ENCODE measurements at places on chromosomes 7 and 10. TPM values are rescaled to one million over a fixed set of nuclear protein-coding genes. Genes with fewer than 3 reads are reported as not detected.

PRPS1L1 gene
- polyA plus RNA-seq: not detected

JAZF1 gene
- 3.7 TPM for polyA plus RNA-seq

SAP25 gene
- 0.72 TPM for polyA plus RNA-seq

PPP3CB gene
- 9.6 TPM for polyA plus RNA-seq

ETV1 gene
- polyA plus RNA-seq: not detected

DNA sequence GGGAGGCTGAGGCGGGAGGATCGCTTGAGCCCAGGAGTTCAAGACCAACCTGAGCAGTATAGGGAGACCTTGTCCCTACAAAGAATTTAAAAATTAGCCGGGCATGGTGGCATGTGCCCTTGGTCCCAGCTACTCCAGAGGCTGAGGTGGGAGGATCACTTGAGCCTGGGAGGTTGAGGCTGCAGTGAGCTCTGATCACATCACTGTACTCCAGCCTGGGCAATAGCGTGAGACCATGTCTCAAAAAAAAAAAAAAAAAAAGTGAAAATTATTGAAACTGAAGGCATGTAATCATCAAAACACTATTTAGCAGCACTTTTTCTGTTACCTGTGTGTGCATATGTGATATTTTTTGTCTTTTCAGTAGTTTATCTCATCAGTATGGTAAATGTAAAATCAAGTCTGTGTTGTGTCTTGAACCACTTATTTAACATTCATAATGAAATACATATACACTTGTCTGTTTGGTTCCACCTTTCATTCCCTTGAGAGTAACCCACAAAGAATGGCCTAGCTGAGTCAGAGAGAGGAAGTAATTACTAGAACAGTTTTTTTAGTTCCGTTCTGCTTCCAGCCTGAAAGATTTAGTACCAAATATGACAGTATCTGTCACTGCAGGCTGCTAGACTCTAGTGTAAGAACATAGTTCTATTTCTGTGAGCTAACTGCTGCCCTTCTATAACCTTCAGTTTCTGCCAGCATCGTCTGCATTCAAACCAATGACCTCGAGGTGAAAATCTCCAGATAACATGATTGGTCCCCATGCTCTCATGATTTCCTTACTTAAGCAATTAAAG lies 68.6 kb downstream of the MMRN2 start:
- no peak for DNase-seq

GRCh38 chr7:117381362-117381761 lies 45.9 kb downstream of the ASZ1 start:
- no peak for DNase-seq

DNA sequence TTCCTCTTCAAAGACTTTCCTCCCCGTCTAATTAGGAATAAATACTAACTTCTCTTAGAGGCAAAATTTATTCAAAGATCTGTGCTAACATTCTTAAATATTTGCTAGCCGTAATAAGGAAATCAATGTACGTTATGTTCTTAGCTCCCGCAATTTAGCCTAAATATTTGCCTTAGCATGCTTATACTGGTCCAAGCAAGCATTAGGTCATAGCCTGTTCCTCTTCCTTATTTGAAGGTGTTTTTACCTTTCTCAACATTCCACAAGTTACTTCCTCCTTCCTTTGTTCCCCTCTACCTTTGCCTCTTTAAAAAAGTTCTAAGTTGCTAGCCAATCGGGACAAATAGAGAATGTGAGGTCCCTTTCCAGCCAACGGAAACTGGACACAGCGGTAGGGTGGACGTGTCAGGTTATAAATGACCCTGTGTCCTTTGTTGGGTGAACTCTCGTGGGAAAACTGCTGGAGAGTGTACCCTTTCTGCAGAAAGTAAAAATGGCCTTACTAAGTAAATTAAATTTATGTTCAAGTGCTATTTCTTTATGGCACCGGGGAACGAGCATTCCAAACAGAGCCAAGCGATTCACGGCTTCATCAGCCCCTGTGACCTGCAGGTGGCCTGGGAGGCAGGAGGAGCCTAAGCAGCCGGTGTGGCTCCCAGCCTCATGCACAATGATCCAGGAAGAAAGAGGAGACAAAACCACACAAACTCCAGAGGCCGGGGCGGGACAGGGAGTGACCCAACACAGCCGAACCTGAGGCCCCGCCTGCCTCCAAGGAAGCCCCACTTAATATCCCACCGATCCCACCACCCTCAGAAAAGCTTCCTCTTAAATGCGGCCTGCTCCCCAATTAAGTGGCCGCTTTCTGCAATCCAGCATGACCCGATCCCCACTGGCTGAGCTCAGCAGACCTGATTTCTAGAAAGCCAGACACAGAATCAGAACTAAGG lies 67.0 kb downstream of the ZRANB1 start:
- no peak for DNase-seq

GRCh38 chr10:7354330-7355047 lies 56.3 kb downstream of the SFMBT2 start:
- no peak for DNase-seq

DNA sequence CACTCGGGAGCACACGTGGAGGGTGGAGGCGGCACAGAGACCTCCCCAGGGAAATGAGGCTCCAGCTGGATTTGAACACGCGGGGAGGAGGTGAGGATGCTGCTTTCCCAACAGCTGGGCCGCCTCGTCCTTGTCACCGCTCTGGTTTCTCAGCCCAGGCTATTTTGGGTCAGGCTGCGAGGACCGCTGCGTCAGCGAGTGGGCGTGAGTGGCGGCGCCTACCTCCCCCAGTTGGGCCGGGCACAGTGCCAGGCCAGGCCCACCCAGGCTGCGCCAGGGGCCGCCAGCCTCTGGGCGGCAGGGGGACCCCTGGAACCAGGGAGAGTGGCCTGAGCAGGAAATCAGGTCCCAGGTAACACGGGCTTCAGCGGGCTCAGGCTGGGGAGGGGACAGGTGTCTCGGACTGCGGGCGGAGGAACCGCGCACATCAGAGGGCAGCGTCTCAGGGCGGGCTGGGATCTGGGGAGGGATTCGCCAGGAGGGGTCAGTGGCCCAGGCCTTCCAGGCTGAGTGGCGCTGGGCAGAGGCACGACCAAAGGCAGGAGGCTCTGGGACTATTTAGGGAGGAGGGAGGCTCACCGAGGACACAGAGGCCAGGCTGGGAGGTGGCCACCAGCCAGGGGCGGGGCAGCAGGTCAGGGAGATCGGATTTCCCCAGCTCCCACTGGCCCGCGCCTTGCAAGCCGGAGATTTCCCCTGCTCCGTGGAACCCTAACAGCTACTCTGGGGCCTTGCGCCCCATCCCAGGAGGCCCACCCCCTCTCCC lies 125.2 kb upstream of the RET start:
- no peak for DNase-seq

DNA sequence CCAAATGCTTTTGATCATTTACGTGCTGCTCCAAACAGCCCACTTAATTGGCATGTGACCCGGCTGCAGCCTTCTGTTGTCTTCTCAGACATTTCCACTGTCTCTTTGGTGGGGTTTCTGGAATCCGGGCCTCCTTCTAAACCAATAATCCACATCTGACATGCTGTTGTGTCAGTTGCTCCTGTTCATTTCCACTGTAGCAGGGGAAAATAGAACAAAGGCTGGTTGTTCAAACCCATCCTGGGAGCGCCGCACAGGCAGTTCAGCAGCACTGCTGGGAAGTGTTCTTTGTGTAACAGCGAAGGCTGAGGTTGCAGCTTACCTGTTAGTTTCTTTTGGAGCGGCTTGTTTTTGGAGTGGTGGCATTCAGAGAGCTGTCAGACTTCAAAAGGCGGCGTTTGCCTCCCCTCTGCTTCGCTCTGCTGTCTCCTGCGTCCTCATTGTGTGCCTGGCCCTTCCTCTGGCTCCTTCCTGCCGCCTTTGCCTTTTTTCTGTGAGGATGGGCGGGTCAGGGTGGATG lies 149.4 kb downstream of the SNX10 start:
- no peak for DNase-seq

- DNase-seq: peak; percentile 89
Observed at GRCh38 chr10:6348096-6348874, 145.6 kb downstream of the PFKFB3 start.

DNA sequence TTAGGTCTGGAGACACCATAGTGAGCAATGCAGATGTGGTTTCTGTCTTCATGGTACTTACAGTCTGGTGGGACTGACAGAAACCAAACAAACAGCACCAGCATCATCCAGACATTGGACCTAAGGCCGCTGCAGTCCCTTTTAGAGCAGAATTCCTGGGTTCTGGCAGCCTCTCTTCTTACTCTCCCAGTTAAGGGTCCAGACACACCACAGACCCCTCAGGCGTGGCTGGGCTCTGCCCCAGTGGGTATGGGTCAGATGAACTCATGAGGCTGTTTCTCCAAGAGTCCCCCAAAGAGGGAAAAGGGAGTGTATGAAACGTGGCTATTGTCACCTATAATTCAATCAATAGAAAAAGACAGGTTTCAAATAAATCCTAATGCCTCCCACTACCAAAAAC lies 31.3 kb downstream of the PRLHR start:
- DNase-seq: no peak

DNA sequence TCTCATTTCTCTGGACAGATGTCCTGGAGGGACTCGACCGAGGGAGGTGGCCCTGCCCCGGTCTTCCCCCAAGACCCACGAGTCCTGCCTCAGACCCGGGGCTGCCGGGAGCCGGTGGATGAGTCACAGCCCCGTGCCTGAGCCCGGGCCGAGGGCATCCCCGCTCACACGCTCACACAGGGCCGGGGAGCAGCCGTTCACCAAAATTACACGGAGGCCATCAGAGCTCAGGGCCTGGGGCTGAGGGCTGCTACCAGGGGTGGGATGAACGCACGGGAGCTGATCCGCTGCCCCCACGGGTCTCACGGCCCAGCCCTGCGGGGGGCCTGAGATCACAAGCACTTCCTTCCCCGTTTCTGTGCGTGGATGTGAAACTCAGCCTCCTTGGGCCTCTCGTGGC lies 17.5 kb downstream of the FAM20C start:
- no peak for DNase-seq

DNA sequence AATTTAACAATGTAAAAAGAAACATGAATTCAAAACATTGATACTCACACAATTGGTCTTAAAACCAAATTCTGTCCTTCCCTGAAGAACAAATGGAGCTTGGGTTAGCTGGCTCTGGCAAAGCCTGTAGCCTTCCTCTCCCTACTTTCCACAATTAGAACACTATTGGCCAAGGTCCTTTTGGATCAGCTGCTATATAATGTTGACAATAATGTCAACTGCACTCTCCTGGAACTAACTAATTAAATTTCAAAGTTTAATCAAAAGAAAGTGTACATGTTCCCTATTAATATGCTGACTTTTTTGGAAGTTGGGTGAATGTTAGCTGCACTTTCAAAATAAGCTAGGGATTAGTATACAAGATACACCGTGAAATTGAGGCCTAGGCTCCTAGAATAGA lies 440.1 kb upstream of the NFE2L3 start:
- no peak for DNase-seq

DNA sequence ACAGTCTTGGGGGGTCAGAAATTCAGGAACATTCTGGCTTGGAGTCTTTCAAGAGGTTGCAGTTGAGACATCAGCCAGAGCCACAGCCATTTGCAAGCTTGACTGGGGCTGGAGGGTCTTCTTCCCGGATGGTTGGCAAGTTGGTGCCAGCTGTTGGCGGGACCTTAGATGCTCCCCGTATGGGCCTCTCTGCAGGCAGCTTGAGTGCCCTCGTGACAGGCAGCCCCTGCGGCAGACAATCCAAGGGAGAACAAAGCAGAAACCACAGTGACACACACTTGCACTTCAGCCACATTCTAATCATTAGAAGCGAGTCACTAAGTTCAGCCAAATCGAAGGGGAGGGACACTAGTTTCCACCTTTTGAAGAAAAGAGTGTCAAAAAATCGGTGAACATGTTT lies 59.4 kb upstream of the MXI1 start:
- DNase-seq: no peak

DNA sequence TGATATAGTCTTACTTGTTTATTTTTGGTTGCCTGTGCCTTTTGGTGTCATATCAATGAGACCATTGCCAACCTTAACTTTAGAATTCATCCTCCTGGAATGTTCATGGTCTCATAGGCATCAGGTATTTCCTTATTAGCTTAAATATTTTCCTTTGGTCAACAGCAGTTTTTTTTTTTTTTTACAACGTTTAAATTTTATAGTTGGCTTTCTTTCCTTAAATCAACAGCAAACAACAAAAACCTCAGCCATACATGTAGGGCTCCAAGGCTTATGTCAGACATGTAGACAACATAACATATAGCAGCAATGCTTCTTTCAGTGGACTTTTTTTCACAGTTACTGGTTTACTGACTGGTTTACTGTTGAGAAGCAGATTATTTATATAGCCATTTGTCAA lies 22.7 kb downstream of the ENTPD7 start:
- DNase-seq: no peak

DNA sequence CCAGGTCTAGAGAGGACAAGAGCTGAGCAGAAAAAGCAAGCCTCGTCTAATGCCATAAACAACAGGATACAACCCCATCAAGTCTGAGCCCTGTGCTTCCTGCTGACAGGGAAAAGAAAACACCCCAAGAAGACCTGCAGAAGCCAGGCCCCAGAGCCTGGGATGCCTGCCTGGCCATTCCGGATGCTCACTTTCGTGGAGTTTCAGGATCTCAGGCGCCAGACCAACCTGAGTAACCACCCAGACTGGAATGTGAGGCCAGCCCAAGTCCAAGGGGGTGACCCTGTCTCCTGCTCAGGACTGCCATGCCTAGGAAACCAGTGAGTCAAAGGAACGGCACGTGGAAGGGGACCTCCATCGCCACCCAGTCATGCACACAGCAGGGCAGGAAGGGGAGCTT lies 74.3 kb downstream of the PLXNA4 start:
- DNase-seq: no peak

DNA sequence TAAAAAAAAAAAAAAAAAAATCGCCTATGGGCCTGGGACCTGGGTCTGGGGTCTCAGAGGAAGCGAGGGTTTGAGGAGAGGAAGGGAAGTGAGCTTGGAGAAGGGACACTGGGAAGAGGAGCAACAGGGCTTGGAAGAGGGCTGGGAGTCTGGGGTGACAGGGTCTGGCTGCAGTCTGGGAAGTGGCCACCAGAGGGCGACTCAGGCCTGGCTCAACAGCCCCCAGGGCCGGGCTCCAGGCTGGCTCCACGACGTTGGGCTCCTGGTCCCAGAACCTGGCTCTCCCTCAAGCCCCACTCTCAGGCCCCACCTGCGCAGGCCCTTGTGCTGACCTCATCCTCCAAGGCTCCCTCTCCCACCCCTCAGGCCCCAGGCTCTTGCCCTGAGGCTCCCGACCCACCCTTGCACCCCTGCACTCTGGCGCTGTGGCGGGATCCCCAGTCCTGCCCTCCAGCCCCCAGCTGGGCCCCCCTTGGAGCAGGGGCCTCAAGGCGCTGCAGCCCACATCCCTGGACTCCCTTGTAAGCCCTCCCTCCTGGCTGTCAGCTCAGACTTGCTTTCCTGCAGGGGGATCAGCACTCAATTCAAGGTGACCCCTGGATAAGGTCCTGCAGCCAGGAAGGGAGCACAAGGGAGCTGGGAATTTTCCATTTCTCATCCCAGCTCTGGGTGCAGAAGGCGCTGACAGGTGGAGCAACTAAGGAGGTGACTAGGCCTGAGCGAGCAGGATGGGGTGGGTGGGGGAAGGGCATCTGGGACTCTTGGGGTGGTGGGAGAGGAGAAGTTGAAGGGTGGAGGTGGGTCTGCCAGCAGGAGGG lies 5.4 kb upstream of the SPACDR start:
- peak; percentile 71 for DNase-seq

DNA sequence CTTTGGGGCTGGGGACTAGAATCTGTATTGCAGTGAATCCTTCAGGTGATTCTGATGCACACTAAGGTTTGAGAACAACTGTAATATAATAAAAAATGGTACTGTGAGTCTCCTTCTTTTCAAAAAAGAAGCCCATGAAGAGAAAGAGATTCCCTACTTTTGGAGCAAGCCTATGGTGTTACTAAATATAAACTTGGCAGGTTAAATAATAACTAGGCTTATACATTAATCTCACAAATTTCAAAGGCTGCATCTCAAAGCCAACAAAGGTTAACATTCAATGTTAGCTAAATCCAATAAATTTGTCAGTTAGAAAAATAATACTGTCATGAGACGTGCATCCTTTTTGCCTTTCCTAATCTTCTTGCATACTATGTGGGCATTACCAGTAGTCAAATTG lies 159.7 kb upstream of the LAMB4 start:
- DNase-seq: no peak

All from CD4-positive, alpha-beta memory T cell (primary cell).